RKO (cell line): ENCODE measurements at places on chromosomes 4 and X.
A peak's percentile ranks its signal among the peaks of the same experiment; 100 is the strongest.

DNA sequence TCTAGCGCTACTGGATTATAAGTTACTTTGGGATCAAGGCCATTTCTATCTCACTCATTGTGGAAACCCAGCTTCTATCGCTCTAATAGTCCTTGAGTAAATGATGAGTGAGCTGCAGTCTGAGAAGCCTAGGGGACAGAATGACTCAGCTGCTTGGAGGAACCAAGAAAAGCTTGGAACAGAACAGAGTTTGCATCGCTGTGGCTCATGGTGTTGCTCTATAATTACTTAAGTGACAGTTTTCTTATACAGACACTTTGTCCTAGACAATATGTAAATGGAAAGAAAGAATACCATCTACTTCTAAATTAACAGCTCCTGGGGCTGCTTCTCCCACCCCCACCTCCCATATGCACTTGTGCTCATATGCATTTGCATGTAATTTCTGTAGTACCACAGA is 156.9 kb downstream of the SLIT2 start:
- no peak for DNase-seq

- DNase-seq, result no peak
Observed at GRCh38 chr4:108415389-108415788, 205.0 kb upstream of the RPL34 start.

- DNase-seq, result no peak
Observed at GRCh38 chrX:123878252-123878721, 18.4 kb downstream of the XIAP start.

DNA sequence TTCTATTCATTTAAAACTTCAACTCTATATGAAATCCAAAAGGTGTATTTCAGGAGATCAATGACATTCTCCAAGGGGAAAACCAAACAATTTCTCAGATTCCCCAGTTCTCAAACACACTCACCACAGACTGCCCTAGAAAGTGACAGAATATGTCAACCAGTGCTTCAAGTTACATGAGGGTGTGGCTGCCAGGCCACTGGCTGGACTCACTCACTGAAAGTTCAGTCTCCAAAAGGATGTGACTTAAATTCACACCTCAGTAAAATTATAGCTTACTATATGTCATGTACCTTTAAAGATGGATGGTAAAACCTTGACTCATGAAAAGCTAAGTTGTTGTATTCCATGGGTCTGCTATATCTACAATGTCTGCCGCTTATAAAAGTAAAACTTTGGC is 7.3 kb downstream of the INPP4B start:
- no peak for DNase-seq

DNA sequence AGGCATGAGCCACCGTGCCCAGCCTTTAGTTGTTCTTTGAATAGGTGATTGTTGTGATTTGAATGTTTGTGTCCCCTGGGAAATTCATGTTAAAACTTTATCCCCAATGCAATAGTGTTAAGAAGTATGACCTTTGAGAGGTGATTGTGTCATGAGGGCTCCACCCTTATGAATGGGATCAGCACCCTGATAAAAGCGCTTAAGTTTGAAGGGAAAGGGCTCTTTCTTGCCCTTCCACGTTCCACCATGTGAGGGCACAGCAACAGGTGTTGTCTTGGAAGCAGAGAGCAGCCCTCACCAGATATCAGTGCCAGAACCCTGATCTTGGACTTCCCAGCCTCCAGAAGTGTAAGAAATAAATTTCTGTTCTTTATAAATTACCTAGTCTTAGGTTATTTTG is 33.7 kb upstream of the RP2 start:
- peak; percentile 19 for DNase-seq

GRCh38 chr4:37762294-37762990 is 64.0 kb upstream of the PGM2 start:
- peak; percentile 35 for DNase-seq

DNA sequence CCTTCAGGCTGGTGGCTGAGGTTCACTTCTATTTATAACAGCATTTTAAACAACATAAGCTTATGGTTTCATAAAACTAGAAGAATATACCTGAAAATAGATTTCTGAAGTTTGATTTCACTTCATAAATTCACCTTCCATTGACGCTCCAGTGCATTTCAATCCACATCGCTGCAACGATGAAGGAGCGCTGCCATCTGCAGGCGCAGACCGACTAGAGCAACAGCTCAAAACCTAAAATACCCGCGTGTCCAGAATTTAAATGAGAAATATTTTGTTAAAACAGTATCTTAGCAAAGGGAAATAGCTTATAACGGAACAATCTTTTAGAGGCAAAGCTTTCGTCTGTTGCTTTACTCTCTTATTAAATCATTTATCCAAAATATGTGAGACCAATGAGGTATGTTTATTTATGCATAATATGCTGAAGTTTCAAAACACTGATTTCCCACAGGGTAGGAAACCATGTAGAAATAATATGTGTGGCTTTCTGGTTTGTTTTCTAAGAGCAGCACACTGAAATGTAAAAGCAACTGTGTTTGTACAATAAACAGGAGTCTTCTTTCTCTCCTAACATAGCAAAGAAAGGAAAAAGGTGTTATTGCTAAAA is 816.4 kb upstream of the FRG1 start:
- DNase-seq, result peak; percentile 10

- no peak for DNase-seq
Observed at GRCh38 chr4:190020790-190021717, 6.0 kb downstream of the FRG2 start.

DNA sequence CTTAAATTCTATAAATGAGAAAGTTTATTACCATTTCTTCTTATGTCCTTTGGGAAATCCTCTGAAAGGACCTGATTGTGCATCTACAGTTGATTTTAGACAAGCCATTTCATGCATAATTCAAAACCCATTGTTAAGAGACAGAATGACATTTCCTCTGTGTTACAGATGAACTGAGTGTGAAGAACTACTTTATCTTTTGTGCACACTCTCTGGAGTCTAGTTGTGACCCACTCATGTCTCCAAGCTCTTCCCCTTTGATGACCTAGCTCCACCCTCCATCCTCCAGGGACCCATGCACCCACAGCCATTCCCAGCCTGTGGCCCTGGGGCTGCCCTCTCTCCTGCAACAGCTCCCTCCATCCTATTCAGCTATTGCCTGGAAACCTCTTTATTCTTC is 57.5 kb upstream of the BMPR1B start:
- no peak for DNase-seq

DNA sequence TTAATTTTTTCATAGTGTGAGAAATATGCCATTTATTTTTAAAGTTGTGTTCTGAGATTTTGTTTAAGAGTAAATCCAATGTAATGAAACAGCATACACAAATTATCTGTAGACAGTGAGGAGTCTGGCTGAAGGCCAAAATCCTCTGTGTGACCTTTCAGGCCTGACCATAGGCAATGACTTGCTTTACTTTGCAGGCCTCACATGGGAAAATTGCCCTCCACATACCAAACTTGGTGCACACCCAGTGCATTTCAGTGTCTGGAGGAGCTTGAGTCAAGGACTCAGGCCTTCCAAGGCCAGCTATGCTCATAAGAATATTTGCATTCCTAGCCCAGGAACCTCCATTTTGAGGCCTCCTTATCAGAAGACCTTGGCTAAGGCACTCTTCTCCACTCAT is 430.1 kb downstream of the GABRG1 start:
- DNase-seq, result no peak

- DNase-seq, result no peak
Observed at GRCh38 chrX:46624090-46624786, 50.7 kb downstream of the CHST7 start.

- no peak for DNase-seq
Observed at GRCh38 chr4:82818664-82819662, 20.4 kb upstream of the SCD5 start.

DNA sequence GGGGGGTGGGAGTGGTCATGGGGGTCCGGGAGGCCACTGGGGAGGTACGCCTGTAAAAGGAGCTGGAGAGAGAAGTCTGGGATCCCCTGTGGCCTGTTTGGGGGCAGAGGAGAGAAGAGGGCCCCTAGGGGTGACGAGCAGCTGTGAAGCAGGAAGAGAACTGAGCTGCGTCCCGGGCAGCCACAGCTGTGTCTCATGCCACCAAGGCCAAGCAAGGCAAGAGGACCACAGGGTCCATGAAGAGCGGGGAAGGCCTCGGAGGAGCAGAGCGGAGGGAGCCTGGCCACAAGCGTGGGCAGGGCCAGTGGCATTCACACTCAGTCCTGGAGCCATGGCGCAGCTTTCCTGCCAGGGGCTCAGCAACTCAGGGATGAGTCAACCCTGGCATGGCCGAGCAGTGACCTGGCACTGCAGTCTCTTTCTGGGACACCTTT is 13.6 kb upstream of the NAT8L start:
- DNase-seq, result peak; percentile 32

DNA sequence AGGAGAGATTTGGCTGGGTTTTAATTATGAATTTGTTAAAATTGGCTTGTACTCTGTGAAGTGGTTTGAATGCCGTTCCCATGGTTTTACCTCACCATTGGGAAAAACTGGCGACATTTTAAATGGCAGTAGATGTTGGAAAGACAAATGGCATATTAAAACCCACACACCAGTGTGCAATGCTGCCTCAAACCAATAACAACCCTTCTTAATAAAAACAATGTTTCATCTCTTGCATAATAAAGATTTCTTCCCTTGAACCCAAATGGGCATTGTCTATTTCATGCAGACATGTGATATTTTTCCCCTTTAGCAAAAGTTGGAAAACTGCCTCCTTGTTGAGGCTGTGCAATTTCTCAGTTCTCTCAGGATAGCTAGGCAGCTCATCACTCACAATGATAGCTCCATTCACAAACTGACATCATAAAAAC is 33.7 kb downstream of the GABRB1 start:
- DNase-seq, result no peak

- DNase-seq, result peak; percentile 22
Observed at GRCh38 chrX:118325453-118325852, 20.5 kb upstream of the WDR44 start.

DNA sequence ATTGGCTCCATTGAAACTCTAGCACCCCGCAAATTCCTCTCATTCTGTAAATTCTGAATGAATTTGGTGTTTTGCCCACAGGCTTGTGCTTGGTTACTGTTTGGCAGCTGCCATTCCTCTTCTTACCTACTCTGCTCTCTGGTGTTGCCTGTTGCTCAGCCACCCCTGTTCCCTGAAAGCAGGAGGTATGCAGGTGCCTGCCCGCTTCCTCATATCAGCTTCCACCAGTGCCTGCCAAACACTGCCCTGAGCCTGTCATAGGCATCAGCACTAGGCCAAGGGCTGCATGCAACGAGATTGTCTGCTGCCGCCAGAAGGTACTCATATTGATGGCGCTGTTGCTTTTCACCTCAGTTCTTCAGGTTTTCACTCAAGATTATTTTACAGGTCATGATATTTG is 978.1 kb downstream of the C4orf33 start:
- no peak for DNase-seq

DNA sequence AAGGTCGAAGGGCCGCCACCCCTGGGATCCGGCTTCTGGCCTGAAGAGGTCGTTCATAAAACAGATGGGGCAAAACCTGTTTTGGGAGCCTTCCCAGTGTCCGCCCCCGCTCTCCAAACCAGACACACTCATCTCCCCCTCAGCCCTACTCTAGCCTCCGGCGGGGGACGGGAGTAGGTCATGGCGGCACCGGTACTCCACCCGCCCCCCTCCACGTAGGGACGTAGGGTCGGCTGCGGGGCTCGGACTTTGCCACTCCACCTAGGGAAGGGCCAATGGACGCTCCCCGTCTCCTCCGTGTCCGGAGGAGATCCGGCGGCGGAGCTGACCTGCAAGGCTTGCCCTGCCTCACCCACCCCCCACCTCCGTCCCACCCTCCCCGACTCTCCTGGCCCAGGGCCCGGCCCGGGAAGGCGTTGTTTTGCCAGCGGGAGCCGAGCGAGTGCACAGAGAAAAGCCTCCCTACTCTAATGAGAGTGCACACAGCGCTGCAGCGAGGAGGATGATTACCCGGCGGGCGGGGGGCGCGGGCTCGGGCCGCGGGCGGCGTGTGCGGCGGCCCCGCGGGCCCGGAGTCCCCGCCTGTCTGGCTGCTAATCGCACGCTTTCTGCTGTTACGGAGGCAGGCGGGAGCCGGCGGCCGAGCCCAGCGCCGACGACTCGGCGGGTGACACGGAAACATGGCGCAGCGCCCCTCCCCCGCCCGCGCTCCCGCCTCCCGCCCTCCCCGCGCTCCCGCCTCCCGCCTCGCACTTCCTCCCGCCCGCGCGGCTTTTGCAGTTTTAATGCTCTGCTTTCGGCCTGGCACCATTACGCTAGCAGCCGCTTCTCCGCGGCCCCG is 8.3 kb upstream of the BCOR start:
- peak; percentile 61 for DNase-seq

DNA sequence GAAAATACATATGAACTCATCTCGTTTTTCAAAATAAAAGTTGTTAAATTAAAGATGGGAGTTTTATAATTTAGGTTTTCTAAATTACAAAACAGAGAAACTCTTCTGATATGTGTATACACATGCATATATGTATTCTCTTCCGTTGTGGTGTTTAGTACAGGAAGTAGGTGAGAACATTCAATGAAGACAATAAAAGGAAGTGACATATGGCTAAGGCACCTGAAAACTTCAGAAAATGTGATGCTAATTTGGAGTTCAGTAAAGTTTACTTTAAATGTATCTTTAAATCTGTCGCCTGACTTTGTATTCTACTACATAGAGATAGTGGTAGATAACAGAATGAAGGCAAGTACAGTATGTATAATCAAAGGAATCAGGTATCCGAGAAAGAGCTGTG is 33.5 kb upstream of the ITM2A start:
- no peak for DNase-seq

- peak; percentile 90 for DNase-seq
Observed at GRCh38 chrX:134622056-134622812, 36.0 kb downstream of the PLAC1 start.

DNA sequence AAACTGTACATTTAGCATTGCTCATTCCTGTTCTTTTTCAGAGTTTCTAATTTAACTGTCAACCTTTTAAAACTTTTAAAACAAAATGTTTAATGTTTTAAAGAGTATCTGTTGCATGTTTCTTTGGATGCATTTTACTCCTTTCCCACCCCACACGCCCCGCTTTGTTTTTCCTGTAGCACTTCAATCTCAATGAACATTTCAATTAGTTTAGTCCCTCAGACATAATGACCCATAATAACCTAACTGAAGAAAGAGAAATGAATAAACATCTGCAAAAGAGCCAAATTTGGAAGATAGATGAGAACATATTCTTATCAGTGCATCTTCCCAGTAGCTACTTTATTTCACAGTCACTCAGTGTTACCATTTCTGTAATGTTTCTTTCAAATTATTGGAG is 7.5 kb downstream of the PCDH10 start:
- DNase-seq, result no peak

- no peak for DNase-seq
Observed at GRCh38 chr4:164579270-164579942, 174.5 kb upstream of the SMIM31 start.

DNA sequence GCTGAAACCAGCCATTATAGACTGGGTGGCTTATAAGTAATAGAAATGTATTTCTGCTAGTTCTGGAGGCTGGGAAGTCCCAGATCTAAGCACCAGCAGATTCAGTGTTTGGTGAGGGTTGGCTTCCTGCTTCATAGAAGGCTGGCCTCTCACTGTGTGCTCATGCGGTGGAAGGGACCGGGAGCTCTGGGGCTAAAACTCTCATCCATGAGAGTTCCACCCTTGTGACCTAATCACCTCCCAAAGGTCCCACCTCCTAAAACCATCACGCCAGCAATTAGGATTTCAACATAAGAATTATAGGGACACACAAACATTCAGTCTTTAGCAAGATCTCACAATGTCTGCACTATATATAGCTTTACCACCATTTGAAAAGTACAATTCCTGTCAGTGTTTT is 215.2 kb downstream of the CBR4 start:
- DNase-seq, result no peak

GRCh38 chr4:154485127-154485773 is 6.3 kb downstream of the DCHS2 start:
- no peak for DNase-seq
